CD4-positive, alpha-beta T cell treated with Interleukin-6 at 100 ng/mL for 8 hours (primary cell): ENCODE measurements at places on chromosomes 11 and 22.

GRCh38 chr11:131802440-131803115 lies 432.2 kb downstream of the NTM start:
- DNase-seq = no peak

DNA sequence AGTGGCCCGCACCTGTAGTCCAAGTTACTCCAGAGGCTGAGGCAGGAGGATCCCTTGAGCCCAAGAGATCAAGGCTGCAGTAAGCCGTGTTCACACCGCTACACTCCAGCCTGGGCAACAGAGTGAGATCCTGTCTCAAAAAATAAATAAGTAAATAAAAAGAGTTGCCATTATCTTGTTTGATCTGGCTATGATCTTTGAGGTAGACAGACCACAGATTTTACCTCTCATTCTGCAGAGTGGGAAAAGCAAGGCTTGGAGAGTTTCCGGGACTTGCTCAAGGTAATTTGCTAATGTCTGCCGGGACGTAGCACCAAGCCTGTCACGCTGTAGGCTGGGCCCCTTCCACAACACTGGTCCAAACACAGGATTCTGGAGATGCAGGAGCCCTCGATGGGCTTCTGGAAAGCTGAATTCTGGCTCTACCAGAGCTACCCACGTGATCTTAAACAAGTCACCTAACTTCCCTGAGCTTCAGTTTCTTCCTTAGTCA lies 6.8 kb downstream of the GRAP2 start:
- DNase-seq = peak; percentile 48

GRCh38 chr11:109405671-109406070 lies 16.3 kb upstream of the C11orf87 start:
- no peak for DNase-seq

DNA sequence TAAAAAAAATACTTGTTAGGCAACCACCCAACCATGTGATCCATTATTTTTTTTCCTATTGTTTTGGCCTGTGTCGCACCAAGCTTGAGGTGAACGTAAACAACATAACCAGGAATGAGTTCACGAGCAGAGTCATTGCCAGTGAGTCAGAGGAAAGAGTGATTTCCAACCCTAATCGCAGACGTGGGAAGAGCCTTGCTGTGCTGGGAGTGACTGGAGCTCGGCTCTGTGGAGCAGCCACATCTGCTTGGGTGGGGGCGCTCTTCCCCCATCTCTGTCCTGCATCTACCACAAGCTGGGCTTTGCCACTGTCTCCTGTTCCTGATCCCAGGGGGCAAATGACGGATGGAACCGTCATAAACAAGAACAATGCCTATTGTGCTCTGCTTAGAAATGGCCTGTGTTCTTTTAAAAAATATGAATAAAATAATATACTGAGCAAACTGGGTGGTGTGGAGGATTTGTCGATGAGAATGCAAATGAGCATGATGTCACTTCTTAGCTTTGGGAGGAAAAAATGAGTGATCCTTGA lies 210.0 kb downstream of the KIRREL3 start:
- no peak for DNase-seq

DNA sequence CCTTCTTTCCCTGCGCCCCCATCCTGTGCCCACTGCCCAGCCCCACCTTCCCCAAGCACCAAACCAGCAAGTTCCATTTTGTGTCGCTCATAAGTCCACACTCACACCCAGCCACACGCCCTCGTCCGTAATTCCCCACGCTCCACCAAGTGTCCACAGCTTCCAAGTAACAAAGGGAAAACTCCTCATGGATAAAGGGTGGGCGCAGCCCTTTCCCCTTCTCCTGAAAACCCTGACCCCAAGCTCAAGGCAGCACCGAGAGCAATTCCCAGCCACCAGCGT lies 458 bp downstream of the FXYD6 start:
- no peak for DNase-seq

DNA sequence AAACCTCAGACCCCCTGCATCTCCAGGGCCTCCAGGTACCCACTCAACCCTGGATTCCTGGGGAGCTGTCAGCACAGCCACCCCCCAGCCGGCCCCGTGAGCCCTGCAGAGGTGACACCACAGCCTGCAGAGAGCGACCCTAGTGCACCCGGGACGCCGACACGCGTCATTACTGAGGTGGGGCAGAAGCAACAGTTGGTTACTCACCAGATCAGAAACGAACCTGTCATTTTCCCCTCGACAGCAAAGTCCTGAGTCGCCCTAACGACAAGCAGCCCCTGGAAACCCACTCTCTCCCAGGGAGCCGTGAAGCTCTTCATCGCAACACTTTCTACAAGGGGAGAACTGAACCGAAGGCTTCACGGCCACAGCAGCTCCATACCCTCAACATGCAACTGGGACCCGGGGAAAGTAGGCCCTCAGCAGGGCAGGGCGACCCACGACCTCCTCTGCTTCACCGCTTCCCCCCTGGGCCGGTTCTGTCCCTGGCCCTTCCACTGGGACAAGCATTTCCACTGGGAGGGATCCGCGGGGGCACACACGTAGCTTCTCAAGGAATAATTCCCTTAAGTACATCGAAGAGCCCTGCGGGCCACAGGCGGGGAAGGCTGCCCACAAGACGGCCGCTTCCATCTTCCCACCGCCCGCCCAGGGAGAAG lies 1.6 kb downstream of the BRD1 start:
- DNase-seq = peak; percentile 47

GRCh38 chr11:120399307-120399706 lies 63.1 kb downstream of the ARHGEF12 start:
- DNase-seq = no peak

DNA sequence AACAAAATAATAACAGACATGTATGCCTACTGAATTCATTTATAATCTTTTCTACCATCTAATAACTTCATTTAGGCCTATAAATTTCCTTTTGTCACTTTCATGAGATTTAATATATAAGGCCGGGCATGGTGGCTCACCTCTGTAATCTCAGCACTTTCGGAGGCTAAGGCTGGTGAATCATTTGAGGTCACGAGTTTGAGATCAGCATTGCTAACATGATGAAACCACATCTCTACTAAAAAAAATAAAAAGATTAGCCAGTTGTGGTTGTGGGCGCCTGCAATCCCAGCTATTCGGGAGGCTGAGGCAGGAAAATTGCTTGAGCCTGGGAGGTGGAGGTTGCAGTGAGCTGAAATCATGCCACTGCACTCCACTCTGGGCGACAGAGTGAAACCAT lies 14.2 kb upstream of the NTM start:
- DNase-seq = no peak

GRCh38 chr11:118870396-118871343 lies 13.0 kb upstream of the CXCR5 start:
- DNase-seq = peak; percentile 38
